Anterior cingulate cortex (tissue), 58 donors: ENCODE measurements at places on chromosomes 12 and 14.

DNA sequence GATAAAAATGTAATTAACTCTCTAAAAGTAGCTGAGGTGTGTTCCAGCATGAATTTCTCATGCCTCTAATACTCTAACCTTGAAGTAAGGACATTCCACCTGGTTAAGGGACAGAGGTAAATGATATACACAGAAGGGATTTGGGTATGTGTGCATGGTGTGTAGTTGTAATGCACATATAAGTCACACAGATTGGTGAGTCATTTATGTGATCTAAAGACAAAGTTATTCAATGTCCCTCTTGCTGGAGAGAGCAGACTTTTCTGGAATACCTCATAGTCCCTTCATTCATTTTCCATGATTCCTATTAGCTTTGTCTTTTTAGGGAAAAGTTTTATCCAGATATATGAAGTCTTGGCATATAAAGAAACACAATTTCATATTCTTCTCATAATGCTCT, 234.9 kb downstream of the SNAPC1 start:
- DNase-seq: no peak

DNA sequence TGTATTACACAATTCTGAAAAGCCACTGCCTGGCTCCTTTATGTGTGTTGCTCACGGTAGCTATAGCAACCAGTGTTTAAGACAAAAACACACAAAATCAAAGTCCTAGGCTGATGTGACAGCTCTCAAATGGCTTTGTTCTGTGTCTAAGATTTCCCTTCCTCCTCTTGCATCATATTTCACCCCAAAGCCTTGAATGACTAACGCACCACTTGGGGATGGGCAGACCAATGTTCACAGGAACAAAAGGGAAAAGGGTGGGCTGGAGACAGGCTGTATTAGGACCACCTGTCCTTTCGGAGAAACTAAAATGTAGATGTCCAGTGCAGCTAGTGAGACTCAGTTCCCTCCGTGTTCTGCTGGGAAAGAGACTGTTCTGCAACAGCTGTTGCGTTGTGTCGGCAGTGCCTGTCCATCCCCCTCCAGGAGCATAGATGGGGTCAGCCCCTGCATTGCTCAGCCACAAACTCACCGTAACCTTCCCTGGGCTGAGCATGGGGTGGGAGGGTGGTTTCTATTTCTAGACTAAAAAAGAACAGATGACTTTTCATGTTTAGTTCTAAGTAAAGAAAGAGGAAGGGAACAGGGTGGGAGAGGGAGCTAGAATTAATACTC, 26.8 kb upstream of the DAAM1 start:
- no peak for DNase-seq

DNA sequence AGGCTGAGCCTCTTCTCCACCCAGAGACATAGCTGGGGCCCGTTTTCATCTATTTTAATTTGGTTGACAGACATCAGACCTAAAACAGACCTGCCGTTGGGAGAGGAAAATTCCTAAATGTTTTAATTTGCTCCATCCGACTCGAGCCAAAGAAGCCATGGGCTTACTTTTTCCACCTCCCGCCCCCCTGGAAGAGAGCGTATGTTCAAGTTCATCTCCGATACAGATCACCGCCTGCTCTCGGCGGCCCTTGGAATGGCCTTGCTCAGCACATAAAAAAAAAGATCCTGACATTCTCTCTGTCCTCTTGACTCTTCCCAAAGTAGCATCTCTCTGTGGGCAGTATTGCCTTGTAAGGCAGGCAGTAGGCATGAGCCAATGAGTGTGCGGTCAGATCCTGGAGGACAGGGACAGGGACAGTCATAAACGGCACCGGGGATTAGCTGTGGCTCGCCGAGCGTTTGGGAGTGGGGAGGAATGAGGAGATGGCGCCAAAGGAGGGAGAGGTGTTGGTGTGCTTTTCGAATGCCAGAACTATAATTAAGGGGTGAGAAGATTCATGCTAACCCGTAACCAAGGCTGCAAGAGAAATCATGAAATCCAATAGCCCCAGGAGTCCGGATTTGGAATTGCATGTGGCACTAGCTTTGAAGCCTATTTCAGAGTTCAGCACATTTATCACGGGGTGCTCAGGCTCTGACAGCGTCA, 47.9 kb upstream of the MEG3 start:
- no peak for DNase-seq

DNA sequence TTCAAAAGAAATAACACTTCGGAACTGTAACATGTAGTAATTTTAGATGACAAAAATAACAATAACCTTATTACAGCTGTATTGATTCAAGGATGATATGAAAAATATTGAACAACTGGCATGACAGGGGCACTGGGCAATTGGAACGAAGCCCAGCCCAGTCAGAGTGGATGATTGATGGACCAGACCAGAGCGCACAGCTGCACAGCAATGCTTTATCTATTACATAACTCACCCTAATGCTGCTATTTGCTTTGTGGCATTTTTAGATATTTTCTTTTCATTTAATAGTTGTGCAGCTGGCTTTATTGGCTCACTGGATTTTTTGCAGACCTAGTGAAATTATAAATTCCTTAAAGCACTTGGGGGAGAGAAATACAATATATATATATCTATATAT, 26.9 kb upstream of the FERMT2 start:
- no peak for DNase-seq

DNA sequence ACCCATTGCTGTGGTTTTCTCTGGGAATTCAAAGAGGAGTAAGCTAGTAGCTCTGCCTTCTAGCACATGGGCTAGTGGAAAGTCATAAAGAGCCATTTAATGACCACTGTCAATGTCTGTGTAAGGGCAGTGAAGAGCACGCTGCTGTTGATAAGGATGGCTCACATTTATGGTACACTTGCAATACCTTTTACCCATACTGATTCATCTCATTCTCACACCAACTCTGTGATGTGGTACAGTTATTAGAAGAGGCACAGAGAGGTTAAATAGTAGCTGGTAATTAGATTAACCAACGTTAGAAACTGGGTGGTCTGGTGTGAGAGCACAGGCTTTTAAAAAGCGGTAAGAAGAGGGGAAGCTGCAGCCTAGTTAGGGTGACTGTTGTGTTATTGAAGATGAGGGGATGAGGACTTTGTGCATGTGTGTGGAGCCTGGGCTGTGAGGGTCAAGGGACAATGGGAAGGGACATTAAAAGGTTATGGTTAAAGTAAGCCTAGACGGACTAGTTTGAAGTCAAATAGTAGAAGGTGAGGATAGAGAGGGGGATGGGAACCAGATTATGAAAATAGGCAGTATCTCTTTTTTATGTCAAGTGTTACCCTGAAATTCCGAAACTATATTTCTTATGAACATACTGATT, 25.2 kb downstream of the RASSF3 start:
- DNase-seq: no peak

- no peak for DNase-seq
Measured at GRCh38 chr12:92424338-92424737, 278.5 kb upstream of the PLEKHG7 start.

DNA sequence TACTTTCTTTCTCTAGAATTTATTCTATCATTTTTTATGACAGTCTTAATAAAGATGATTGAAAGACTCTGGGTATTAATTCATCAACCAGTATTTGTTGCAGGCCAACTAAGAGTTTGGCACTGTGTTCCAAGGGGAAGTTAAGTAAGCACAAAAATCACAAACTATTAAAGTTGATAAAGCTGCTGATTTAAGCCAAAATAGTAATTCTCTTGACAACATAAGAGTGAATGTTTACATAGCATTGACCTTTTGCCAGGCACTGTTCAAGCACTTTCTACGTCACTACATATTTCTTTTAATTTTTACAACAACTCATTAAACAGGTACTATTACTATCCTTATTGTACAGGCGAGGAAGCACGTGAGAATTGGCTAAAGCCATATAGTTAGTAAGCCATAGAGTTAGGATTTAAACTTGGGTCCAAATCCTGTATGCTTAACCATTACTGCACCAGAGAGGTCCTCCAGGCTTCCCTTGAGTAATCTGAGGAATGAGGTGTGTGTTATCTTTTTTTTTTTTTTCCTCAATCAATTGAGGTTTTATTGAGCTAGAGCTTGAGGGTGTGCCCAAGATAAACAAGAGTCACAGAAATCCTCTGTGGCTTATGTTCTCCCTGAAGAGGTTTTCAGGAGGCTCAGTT, 1009.6 kb downstream of the DIO2 start:
- no peak for DNase-seq

- DNase-seq: no peak
Measured at GRCh38 chr12:55666508-55666907, 29.8 kb downstream of the OR10P1 start.

GRCh38 chr12:45050751-45051571, at the start of gene DBX2:
DBX2 (minus strand) TSS chr12:45051099; CDS start chr12:45050927, 172 bp downstream.
- peak; percentile 36 for DNase-seq

GRCh38 chr14:44962334-44963043, 499 bp downstream of the TOGARAM1 start:
- peak; percentile 62 for DNase-seq

- no peak for DNase-seq
Measured at GRCh38 chr12:120381752-120382419, 12.9 kb upstream of the MSI1 start.

DNA sequence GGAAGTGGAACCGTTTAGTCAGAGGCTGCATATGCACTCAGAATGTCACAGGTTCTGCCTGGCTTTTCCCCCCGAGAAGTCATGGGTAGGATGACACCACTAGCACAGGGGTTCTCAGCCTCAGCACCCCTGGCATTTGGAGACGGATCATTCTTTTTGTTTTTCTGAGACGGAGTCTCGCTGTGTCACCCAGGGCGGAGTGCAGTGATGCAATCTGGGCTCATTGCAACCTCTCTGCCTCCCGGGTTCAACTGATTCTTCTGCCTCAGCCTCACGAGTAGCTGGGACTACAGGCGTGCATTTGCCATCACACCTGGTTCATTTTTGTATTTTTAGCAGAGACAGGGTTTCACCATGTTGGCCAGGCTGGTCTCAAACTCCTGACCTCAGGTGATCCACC, 28.1 kb downstream of the BCL7A start:
- DNase-seq: no peak

DNA sequence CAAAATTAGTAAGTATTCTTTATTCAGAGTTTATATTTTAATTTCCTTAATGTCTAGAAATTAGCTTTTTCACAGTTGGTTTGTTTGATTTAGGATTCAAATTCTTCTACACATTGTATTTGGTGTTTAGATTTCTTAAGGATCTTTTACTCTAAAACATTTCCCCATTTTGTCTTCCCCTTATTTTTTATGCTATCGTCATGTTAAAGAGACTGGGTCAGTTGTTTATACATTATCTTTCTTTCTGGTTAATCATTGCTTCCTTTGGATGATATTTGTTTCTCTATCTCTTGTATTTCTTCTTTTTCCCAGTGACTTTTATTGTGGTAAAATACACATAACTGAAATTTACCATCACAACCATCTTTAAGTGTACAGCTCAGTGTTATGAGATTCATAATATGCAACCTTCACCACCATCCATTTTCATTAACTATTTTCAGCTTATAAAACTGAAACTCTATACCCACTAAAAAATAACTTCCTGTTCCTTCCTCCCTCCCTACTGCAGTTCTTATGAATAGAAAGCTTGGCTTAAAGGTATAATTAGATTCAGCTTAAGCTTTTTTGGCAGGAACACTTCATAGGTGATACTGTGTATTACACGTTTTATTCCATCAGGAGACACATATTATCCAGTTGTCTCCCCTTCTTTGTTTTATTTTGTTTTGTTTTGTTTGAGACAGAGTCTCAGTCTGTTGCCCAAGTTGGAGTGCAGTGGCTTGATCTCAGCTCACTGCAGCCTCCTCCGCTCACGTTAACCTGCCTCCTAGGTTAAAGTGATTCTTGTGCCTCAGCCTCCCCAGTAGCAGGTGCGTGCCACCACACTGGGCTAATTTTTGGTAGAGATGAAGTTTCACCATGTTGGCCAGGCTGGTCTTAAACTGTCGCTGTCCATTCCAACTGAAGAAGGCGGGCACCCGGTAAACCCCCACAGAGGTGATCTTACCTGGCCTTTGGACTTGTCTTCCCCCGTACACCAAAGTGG, 45.0 kb downstream of the NOPCHAP1 start:
- no peak for DNase-seq

DNA sequence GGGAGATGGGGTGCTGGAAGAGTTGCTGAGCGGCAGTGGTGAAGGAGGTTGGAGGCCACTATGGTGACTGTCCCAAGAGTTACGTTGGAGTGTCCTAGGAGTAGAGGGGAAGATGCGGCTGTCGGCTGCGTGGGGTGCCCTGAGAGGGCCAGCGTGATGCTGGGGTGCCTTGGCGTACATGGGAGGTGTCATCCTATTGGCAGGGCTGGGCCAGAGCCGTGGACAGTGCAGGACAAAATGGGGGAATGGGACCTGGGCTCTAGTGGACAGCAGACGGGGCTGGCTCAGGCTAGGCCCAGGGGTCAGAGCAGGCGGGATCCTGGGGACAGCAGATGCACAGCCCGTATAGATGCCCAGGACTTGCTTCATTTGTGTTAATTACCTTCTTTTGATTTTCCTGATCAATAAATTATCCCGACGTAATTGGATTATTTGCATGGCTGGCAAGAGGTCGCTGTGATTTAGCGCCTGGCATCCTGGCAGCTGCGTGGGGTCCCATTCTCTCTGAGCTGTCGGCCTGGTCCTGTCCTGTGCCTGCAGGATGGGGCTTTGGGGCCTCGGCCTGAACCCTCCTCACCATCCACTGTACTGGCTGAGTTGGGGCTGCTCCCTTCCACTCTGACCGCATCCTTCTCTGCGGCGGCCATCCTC, 203.9 kb upstream of the C14orf180 start:
- DNase-seq: no peak

DNA sequence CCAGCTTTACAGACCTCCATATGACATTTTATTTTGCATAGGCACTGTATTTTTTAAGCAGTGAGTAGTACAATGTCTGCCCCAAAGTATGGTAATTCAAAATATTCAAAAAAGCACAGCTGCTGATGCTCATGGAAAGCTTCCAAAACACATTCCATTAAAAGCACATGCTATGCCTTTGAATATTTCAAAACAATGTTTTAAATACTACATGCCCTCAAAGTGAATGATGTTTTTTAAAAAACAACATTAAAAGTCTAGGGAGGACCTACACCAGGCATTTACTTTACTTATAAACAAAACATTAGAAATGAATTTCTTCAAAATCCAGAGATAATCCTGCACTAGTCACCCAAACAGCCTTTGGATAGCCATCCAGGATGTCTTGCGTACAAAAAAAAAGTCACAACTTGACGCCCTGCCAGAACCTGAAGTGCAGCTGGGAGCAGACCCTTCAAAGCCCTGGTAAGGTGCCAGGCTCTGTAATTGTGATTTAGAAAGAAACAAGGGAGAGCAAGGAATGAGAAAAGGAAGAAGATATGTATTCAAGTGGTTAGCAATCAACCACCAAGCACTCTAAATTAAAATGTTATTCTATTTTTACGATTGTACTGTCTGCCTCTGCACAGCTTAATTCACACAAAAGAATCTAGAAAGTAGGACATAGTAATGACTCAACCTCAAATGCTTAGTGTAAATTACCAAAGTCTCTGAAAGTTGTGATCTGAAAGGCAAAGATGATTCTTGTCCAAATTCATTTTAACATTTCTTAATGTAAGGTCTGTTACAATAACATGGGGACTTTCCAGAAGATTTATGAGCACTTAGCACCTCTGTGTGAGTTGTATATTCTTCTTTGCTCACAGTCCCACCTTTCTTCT, 31.9 kb downstream of the CEP83 start:
- no peak for DNase-seq
